Caco-2 (cell line): ENCODE measurements at places on chromosomes 6 and 20.

DNA sequence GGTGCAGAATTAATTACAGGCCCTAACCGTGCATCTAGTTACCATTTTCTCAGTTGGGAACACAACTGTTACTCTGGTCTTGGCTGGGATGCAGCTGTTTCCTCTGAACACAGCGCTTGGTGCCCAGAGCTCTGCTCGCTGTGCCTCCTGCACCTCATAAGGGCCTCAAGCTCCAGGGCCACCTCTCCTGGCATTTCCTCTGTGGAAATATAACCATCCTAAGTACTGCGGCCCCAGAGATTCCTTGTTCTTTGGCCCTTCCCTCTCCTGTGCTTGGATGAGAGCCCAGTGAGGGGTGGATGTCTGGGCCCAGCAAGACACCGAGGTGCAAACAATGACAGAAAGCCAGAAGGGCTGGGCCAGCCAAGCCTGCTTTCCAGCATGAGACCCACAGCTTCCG lies 169.9 kb upstream of the CST7 start:
- DNase-seq, result peak; percentile 5

DNA sequence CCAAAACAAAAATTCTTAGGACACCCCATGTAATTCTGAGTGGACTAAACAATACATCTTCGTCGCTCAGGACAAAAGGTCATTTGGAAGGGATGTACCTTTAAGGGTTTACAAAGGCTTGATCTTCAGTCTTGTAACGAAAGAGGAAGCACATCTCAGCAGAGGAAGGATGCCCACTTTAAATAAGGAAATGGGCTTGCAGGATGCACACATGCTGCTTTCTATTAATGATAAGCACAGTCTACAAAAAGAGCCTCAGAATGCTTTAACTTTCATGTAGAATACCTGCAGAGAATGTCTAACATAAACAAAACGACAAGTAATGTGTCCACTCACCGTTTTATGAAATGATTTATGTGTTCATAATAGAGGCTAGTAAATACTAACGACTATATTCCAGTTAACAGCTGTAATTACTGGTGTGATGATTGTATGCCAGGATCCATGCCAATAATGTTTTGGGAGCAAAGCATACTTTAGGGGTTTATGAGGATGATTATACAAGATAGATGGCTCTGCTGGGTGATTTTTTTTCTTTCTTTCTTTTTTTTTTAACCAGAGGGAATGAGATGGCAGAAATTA lies 216.9 kb downstream of the GMDS start:
- DNase-seq, result no peak

- no peak for DNase-seq
Observed at GRCh38 chr6:5759571-5759970, 247.2 kb downstream of the NRN1 start.

DNA sequence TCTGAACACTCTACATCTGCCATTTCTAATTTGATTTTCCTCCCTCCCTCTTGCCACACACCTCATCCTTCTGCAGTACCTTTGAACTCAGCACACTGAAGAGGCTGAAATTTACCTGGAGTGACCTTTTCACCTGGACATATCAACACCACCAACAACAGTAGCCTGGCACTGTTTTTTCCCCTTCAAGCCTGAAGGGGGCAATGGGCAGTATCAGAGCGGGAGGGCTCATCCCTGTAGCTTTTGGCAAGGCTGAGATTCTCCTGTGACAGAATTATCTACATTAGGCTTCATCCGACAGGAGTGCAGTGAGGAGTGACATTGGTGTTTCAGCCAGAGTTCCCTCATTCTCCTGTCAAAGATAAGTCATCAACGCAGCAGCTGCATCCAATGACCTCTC lies 312.8 kb upstream of the SPTLC3 start:
- DNase-seq, result no peak

DNA sequence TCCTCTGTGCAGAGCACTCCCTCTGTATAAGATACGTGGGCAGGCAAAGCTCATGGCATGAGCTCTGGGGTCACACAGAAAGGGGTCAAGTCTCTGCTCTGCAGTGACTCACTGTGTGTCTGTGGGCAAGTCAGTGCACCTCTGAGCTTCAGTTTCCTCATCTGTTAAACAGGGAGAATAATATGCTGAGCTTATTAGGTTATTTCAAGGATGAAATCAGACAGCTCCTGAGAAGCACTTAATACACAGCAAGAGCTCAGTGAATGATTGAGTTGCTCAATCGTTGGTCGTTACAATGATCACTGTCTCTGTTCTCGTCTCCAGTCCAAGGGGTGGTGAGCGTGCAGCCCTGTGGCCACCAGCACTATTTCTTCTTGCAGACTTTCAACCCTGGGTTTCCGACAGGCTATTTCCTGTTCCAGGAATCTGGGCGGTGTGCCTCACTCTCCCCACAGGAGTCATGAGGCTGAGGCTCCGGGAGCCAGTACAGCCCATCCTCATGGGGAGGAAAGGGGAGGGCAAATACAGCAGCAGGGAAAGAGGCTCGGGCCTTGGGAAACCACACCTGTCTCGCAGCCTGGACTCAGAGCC lies 28.9 kb downstream of the KIAA1755 start:
- DNase-seq, result no peak

GRCh38 chr6:168828035-168828434 lies 387.1 kb downstream of the SMOC2 start:
- no peak for DNase-seq

GRCh38 chr6:29967379-29968010 lies 25.2 kb downstream of the HLA-A start:
- DNase-seq, result peak; percentile 35
